Stimulated activated CD4-positive, alpha-beta T cell treated with anti-CD3 and anti-CD28 coated beads, Interleukin-12 subunit alpha, Interleukin-12 subunit beta, amount 100 ng/mL, for 4 hours (primary cell): ENCODE measurements at places on chromosomes 1 and 21.

GRCh38 chr21:38930853-38931252, 125.1 kb downstream of the ETS2 start:
- no peak for DNase-seq

- DNase-seq, result no peak
These were observed 69.6 kb upstream of the KRTAP19-8 start for GRCh38 chr21:31107871-31108270.

GRCh38 chr1:94258873-94259331, 21.5 kb upstream of the ARHGAP29 start:
- DNase-seq, result no peak

- DNase-seq, result no peak
These were observed 10.0 kb downstream of the NCF2 start for GRCh38 chr1:183580281-183580682.

GRCh38 chr1:220974431-220974830, 95.2 kb downstream of the HLX start:
- DNase-seq, result no peak

GRCh38 chr1:85137660-85138059, 63.2 kb downstream of the SYDE2 start:
- DNase-seq, result no peak

GRCh38 chr1:151995774-151996173, 2.1 kb upstream of the S100A10 start:
- DNase-seq, result no peak

DNA sequence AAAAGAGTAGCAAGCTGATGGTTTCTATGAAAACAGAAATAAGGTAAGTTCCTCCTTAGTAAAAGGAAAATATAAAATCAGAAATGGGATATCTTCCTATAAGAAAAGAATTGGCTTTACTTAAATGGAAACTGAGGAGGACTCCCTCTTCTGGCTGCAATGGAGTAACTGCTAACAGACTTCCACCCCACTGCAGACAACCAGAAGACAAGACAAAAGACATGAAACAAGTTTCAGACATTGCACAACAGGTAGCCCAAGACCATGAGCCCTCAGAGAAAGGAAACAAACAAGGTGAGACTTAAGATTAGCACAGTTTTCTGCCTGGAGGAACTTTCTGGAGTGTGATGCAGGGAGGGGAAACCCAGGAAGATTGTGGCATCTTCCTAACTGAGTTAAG, 17.0 kb upstream of the OLFML2B start:
- DNase-seq, result no peak

- no peak for DNase-seq
These were observed 6.4 kb upstream of the PROK1 start for GRCh38 chr1:110444561-110444960.

GRCh38 chr1:238052496-238053266, 162.0 kb upstream of the ZP4 start:
- no peak for DNase-seq

DNA sequence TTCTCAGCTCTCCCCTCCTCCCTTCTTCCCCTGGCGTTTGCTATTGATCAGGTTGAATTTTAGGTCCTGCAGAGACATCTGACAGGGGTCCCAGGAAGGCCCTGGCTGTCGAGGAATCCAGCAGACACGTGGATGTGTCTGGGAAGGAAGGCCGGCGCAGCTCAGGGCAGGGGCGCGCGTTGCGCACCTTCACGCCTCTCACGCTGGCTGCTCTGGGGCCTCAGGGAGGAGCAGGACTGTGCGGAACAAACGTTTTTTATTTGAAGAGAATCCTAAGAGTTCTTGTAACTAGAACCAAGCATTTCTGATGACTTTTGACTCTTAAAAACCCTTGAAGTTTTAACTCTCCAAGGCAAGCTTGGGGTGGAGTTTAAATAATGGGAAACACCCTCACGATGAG, 54.2 kb downstream of the SLC37A1 start:
- no peak for DNase-seq

DNA sequence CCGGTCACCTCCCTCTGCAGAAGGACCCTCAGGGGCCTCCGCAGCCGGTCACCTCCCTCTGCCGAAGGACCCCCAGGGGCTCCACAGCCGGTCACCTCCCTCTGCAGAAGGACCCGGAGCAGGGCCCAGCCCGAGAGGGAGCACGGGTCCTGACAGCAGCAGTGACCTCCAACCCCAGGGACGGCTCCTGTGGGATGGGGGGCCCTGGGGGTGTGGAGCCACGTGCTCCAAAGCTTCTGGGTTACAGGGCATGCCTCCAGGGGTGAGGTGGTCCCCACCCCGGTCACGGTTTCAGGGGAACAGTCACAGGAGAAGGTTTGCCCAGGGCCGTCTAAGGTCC, 40.3 kb downstream of the SLC19A1 start:
- DNase-seq, result no peak
